ENCODE measurements at places on chromosomes 3 and 15.

DNA sequence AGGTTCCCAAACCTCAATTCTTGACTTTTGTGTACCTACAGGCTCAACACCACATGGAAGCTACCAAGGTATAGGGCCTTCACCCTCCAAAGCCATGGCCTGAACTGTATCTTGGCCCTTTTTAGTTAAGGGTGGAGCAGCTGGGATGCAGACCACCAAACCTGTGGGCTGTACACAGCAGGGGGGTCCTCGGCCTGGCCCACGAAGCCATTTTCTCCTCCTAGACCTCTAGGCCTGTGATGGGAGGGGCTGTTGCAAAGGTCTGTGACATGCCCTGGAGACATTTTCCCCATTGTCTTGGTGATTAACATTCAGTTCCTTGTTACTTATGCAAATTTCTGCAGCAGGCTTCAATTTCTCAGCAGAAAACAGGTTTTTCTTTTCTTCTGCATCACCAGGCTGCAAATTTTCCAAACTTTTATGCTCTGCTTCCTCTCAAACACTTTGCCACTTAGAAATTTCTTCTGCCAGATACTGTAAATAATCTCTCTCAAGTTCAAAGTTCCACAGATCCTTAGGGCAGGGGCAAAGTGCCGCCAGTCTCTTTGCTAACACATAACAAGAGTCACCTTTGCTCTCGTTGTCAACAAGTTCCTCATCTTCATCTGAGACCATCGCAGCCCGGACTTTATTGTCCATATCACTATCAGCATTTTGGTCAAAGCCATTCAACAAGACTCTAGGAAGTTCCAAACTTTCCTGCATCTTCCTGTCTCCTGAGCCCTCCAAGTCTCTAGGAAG, 90.9 kb upstream of the PLXND1 start:
- no peak for DNase-seq

GRCh38 chr3:153176197-153176596, 14.2 kb downstream of the RAP2B start:
- DNase-seq, result no peak

DNA sequence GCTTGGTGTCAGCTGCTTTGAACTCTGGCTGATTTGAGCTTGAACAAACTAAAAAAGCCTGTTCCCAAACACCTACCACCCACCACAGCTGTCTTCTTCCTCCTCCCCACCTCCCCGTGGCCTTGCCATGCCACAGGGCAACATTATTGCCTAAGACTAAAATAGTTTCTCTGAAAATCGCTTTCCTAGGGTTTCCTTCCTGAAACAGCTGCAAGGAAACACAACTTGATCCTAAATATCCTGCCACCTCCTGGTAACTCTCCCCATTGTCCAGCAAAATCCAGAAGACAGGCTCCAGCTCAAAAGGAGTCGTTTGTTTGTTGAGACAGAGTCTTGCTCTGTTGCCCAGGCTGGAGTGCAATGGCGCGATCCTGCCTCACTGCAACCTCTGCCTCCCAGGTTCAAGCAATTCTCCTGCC, 193.9 kb upstream of the TPM1 start:
- DNase-seq, result no peak

GRCh38 chr15:50800715-50801114, 35.2 kb upstream of the SPPL2A start:
- no peak for DNase-seq

- DNase-seq, result peak; percentile 2
Measured at GRCh38 chr15:50135031-50135551, 16.1 kb upstream of the ATP8B4 start.

GRCh38 chr3:127867412-127867811, 45.1 kb upstream of the MGLL start:
- no peak for DNase-seq

DNA sequence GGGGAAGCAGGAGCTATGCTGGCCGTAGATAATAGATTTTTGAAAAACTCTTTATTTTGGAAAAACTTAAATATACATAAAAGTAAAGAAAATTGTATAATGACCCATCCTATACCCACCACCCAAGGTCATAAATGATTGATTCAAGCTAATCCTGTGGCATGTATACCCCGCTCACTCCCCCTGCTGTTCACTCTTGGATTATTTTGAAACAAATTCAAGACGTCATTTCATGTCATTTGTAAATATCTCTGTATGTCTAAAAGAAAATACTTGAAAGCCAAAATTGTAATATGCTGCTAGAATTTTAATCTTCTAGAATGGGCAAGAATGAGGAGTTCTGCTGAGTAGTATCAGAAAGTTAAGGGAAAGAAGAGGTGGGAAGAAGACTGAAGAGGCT, 241.7 kb downstream of the FEZF2 start:
- no peak for DNase-seq

DNA sequence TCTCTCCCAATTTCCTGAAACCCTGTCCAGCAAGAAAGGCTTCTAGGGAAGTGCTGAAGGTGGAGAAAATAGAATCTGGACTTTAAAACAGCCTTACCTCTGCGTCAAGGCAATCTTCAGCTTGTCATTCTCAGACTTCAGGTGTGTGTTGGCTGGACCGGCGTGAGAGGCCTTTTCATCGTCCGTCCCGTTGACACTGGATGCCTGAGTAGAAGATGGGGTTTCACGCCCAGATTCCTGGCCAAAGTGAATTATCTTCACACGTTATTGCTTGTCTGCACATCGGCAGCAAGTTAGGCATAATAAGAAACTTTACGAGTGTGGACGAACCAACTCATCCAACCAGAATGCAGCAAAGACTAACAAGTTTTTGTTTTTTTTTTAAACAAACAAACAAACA, 49.5 kb downstream of the WHAMM start:
- DNase-seq, result no peak
